ENCODE measurements at places on chromosomes 3 and 15.

DNA sequence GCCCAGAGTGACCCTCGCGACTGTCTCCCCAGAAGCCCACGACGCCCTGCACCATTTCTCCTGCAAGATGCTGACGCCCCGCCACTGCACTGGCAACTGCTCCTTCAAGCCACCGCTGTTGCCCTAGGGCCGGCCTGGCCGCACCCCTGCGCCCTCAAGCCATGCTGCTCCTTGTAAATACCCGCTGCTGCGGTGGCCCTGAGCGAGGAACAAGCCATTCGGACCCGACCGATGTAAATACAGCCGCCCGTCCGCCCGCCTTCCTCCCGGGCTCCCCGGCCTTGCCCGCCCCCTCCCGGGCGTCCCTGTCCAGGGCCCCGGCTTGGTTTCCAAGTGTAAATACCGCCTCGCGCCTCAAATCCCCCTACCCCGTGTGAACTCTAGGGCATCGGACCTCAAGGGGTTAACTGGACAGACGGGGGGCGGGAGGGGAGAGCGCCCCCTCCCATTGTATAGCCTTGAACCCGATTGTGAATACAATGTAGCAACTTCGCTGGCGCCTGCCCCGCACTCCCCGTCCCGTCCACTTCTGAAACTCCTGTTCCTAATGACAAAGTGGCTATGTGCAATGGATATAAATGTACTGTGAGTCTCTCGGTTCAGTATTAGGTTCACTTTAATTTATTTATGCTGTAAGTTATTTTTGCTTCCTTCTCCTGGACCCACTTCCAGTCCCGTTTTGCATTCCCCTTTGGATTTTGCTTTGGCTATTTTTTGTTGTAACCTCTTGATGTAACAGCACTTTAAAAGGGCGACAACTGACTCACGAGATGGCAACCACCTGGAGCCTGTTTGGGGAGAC, 5.9 kb downstream of the RNU6-1 start:
- DNase-seq, result peak; percentile 47

GRCh38 chr3:189305412-189305811, 133.6 kb downstream of the TPRG1 start:
- DNase-seq, result no peak

- DNase-seq, result no peak
These were observed 11.1 kb upstream of the PTPN9 start for GRCh38 chr15:75590239-75590638.

GRCh38 chr3:46133285-46133684, 74.8 kb downstream of the CCR1 start:
- no peak for DNase-seq

DNA sequence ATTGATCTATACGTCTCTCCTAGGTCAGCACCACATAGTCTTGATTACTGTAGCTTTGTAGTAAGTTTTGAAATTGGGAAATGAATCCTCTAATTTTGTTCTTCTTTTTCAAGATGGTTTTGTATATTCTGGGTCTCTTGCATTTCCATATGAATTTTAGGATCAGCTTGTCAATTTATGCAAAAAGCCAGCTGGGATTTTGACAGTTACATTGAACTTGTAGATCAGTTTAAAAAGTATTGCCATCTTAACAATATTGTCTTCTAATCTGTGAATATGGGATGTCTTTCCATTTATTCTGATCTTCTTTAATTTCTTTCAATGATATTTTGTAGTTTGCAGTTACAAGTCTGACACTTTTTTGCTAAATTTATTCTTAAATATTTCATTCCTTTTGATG, 5.6 kb upstream of the PRR23E start:
- DNase-seq, result no peak

- no peak for DNase-seq
These were observed 37.8 kb upstream of the IL20RB start for GRCh38 chr3:136919799-136920580.

DNA sequence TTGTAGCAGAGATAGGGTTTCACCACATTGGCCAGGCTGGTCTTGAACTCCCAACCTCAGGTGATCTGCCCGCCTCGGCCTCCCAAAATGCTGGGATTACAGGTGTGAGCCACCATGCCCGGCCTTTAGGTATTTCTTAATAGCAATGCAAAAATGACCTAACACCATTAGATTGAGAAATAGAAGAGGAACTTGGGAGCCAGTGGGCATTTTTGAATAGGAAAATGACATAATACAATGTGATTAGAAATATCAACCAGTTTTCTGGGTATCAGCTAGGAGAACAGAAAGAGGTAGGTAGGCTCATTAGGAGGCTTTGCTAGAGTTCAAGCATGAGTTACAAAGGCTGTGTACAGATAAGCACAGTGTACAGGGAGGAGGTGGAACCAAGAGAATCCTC, 101.8 kb upstream of the TBC1D5 start:
- no peak for DNase-seq

GRCh38 chr3:143163562-143164100, 44.1 kb downstream of the CHST2 start:
- DNase-seq, result no peak

- no peak for DNase-seq
These were observed 14.2 kb downstream of the ESYT3 start for GRCh38 chr3:138448631-138449030.

GRCh38 chr3:129038121-129038855, 22.3 kb upstream of the GP9 start:
- no peak for DNase-seq

DNA sequence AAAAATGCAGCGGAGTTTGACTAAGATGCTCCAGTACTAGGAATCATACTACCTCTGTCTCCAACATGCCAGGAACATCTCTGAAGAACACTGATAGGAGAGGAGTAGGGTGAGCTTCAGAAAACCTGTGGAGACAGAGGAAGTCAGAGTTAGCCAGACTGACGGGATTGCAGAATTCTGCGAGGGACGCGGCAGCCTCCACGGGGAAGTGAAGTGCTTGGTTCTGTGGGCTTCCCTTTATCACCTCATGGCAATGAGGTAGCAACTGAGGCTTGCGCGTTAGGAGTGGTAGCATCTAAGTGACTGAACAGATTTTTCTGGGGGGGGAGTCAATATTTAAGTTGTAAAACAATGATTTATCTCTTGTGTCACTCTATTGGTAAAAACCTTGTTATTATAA, 226.3 kb downstream of the MCTP2 start:
- no peak for DNase-seq

DNA sequence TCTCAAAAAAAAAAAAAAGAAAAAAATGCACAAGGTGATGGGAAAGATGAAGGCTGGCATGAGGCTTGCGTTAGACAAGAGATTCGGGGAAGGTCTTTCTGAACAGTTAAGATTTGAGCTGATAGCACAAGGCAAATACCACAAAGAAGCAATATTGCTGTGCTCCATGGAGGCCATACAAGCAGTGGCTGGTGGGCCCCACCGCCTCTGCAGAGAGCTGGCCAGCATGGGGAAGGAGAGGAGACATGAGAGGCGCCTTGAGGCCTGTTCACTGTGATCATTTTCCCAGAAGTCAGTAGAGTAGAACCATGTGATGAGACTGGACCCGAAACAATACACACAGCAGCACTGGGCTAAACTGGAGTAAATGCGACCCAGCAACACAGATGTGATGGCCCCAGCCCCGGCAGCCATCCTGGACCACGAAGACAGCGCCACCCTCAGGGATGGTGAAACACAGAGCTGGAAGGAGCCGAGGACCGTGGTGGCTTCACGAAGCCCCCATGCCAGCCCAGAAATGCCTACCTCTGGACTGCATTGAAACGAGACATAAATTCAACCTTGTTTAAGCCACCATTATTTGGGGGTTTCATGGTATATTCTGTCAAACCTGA, 5.5 kb downstream of the XXYLT1 start:
- no peak for DNase-seq

- no peak for DNase-seq
These were observed 299.6 kb downstream of the THSD4 start for GRCh38 chr15:71414853-71415252.

DNA sequence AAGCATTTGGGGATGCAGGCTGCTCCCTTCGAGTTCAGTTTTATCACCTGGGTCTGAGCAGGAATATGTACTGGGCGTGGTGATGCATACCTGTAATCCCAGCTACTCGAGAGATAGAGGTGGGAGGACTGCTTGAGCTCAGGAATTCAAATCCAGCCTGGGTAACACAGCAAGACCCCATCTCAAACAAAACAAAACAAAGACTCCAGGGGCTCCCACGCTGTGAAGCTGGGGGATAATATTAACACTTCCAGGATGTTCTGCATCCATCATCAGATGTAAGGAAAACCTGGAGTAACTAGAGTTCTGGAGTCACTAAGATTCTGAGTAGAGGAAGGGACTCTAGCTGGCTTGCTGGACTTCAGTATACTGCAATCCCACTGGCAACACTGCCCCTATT, 40.6 kb downstream of the LYZL4 start:
- DNase-seq, result no peak

DNA sequence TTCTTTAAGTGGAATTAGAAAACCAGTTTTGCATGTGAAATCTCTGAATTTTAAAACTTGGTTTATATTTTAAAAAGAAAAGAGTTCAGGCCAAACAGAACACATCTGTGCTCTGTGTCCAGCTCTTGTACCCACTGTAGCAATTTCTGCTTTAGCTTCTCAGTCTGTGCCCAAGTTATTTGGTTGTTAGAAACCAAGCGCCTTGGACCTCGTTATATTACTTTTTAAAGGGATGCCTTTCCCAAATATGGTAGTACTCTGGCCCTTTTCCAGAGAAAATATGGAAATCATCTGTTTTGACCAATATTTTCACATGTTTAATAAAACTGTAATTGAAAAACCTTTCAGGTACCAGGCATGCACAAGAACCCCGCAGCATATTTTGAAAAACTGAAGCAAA, 27.3 kb downstream of the TGFBR2 start:
- no peak for DNase-seq

- no peak for DNase-seq
These were observed 60.7 kb upstream of the CORO2B start for GRCh38 chr15:68518046-68518445.

DNA sequence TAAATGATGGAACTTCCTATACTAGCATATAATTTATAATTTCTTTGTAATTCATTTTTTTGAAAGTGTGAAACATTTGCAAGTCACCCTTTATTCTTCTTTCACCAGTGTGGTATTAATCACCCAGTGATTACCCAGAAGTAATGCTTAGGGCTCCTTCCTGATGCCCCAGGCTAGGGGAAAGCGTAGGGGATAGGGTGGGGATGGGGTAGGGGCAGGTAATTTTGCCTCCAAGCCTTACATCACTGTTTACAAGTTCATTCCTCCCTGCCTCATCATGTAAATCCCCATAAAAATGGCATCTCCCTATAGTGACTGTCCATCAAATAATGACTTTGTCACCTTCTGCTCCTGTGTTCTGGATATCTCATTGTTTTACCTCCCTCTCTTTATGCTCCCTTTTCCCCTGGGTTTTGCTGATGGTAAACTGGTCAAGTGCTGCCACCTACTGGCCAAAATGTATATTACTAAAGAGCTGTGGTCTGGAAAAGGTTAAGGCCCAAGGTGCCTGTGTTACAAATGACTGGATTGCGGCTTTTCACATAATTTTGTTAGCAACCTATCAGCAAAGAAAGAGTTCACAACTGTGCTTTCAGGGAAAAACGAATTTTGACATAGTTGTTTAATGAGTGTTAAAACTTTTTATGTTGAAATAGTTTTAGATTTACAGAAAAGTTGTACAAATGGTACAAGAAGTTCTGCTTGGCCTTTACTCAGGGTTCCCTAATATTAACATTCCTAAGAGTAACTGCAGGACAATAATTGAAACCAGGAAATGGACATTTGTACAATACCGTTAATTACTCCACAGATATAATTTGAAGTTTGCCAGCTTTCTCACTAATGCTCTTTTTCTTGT, 54.7 kb downstream of the ONECUT1 start:
- DNase-seq, result peak; percentile 85

- no peak for DNase-seq
These were observed 35.7 kb downstream of the ACAD9 start for GRCh38 chr3:128914966-128915645.

DNA sequence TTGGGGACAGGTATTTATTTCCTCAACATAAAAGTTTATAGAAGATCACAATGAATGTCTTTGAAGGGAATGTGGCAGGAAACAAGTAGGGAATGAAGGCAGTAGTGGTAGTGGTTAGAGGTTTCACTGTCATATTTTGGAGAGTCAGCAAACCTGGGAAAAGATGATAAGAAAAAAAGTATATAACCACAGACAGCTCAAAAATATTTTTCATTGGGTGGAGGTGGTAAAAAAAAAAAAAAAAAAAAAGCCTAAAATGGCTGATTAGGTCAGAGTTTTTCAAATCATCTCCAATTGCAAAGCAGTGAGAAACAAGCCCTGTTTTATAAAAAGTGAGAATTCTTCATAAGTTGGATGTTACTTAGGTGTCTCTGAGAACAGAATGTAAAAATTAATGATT, 400.0 kb downstream of the LSAMP start:
- DNase-seq, result no peak

DNA sequence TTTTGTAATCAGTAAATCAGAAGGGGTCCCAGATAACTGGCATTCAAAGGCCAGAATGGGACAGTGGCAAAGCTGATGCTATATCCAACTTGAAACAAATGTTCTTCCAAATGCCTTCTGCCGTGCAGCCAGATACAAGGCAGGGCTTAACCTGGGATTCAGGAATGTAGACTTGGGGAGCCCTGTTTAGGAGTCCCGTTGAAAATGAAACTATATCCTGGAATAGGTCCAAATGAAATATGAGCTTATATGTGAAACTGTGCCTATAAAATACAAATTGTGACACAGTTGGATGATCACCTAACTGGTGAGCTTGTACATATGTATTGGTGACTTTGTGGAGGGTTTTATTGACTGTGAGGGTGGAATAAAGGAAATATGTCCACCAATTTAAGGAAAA, 28.7 kb downstream of the FRMD4B start:
- no peak for DNase-seq

- no peak for DNase-seq
These were observed 372.1 kb downstream of the SHQ1 start for GRCh38 chr3:72476139-72476483.

DNA sequence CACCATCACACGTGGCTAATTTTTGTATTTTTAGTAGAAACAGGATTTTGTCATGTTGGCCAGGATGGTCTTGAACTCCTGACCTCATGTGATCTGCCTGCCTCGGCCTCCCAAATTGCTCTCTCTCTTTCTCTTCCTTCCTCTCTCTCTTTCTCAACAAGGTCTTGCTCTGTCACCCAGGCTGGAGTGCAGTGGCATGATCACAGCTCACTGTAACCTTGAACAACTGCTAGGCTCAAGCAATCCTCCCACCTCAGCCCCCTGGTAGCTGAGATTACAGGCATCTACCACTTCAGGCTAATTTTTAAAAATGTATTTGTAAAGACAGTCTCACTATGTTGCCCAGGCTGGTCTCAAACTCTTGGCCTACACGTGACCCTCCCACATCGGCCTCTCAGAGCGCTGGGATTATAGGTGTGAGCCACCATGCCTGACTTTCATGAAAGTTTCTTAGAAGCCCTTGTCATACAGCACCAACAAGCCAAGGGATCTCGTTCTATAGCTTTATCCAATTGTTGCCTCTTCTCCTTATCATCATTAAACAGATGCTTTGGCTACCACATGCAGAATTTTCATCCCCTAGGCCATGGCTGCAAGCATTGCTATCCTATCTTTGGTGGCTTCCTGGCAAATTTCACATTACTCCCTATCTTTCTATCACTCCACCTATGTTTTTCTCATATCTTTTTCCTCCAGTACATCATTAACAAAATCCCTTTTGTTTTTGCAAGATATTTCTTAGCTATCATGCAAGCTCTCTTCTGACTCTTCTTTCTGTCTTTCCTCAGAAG, 5.7 kb downstream of the CCDC32 start:
- no peak for DNase-seq
